ENCODE measurements at places on chromosomes 12 and 14. TPM values are rescaled to one million over a fixed set of nuclear protein-coding genes. Genes with fewer than 3 reads are reported as not detected.

DNA sequence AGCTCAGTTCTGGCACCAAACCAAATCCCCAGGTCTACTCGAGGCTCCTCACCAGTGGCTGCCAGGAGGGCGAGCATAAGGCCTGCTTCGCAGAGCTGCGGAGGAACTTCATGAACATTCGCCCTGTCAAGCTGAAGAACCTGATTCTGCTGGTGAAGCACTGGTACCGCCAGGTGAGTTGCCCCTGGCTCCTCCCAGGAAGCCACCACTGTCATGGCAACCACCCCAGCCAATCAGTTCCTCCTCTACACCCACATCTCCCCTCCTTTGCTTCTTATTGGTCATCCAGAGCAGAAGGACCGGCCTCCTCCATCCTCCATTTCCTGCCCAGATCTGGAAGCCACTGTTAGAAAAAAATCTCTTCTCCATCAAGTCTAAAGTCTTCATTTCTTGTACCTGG lies 17.2 kb upstream of the OAS2 start:
- no peaks in the 10 kb centered on the region for H3K27me3 ChIP-seq
- no peaks in the 10 kb centered on the region for H3K4me1 ChIP-seq
- H3K4me3 ChIP-seq, result no peak overlapping the region
- no peak overlapping the region for H3K27ac ChIP-seq

GRCh38 chr12:98741556-98742265 lies 96.6 kb downstream of the APAF1 start:
- no peaks in the 10 kb centered on the region for H3K36me3 ChIP-seq
- no peak overlapping the region for H3K27ac ChIP-seq
- peaks cover 5% of the 10 kb centered on the region for H3K27me3 ChIP-seq

DNA sequence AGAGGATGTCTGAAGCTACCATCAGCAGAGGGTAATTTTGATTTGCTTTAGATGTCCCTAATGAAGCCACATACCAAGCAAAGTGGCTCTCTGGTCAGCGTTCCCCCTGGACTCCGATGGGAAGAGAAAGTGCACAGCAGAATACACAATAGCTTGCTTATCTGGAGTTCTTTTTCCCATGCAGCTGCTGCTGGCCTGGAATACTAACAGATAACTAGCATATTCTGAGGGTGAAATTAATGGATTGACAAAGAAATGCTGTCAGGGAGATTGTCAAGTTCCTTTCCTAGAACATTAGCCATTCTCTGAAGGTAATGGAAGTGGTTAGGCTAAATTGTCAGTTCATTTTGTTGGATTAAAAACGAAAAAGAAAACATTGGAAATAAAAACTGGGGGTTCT lies 391.3 kb downstream of the FLRT2 start:
- H3K4me1 ChIP-seq, result no peaks in the 10 kb centered on the region
- H3K4me3 ChIP-seq, result no peak overlapping the region
- no peak overlapping the region for H3K27ac ChIP-seq
- DNase-seq, result no peak
- H3K36me3 ChIP-seq, result no peaks in the 10 kb centered on the region

Gene LRP1
- total RNA-seq, result 151 TPM

DNA sequence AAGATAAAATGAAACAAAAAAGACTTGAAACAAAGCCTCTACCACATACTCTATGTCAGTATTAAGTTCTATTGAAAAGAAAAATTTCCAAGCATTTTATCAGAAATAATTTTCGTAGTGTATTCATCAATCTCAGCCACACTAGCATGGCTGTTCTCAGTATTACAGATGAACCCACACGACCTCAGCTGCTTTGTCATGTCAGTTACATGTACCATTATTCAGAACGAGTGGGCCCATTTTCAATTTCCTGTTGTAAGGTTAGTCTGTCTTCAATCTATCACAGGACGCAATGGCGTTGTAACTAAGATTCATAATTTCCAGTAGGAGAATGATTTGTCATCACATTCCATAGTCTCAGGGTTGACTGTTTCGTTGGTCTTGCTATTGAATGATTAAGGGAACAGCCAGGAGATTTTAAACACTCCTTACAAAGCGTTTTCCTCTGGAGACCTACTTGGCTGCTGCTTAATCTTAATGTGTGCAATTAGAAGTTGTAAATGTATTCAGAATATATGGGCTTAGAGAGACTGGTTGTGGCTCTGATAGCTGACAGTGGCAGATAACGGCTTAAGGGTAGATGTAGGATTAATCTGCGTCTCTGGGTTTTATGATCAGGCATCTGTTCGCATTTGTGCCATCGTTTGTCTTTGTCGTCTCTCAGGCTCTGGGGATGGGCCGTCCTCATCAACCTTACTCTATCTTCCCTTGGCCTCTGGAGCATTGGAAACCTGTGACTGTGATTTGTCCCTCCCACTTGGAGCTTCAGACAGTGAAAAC lies 65.4 kb downstream of the GLT1D1 start:
- no peak for DNase-seq
- H3K4me3 ChIP-seq, result no peak overlapping the region
- H3K36me3 ChIP-seq, result no peaks in the 10 kb centered on the region
- no peaks in the 10 kb centered on the region for H3K27me3 ChIP-seq
- H3K27ac ChIP-seq, result peak overlapping the region; percentile 80

GRCh38 chr12:116160883-116161458 lies 116.5 kb downstream of the MED13L start:
- H3K36me3 ChIP-seq, result no peaks in the 10 kb centered on the region
- H3K4me3 ChIP-seq, result no peak overlapping the region
- H3K27ac ChIP-seq, result peak overlapping the region; percentile 59
- DNase-seq, result no peak
- peaks cover 1% of the 10 kb centered on the region for H3K4me1 ChIP-seq
- no peaks in the 10 kb centered on the region for H3K27me3 ChIP-seq

DNA sequence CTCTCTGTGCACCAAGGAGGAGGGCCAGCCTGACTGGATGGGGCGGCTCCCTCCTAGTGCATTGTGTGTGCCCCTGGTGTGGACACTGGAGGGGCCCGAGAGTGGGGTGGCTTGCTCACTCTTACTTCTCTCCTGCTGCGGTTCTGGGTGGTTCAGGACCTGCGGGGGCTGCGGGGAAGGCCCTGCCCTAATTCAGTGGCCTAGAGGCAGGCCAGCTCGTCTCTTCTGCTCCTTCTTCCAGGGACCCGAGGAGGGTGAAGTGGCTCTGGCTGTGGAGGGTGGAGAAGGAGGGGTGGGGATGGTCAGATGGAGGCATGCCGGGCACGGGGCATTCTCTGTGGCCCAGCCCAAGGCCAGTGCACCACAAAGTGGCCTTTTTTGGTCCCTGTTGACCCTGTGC lies 87.1 kb downstream of the BEGAIN start:
- DNase-seq, result no peak
- no peaks in the 10 kb centered on the region for H3K27me3 ChIP-seq
- no peaks in the 10 kb centered on the region for H3K36me3 ChIP-seq
- H3K4me3 ChIP-seq, result no peak overlapping the region
- no peaks in the 10 kb centered on the region for H3K4me1 ChIP-seq

DNA sequence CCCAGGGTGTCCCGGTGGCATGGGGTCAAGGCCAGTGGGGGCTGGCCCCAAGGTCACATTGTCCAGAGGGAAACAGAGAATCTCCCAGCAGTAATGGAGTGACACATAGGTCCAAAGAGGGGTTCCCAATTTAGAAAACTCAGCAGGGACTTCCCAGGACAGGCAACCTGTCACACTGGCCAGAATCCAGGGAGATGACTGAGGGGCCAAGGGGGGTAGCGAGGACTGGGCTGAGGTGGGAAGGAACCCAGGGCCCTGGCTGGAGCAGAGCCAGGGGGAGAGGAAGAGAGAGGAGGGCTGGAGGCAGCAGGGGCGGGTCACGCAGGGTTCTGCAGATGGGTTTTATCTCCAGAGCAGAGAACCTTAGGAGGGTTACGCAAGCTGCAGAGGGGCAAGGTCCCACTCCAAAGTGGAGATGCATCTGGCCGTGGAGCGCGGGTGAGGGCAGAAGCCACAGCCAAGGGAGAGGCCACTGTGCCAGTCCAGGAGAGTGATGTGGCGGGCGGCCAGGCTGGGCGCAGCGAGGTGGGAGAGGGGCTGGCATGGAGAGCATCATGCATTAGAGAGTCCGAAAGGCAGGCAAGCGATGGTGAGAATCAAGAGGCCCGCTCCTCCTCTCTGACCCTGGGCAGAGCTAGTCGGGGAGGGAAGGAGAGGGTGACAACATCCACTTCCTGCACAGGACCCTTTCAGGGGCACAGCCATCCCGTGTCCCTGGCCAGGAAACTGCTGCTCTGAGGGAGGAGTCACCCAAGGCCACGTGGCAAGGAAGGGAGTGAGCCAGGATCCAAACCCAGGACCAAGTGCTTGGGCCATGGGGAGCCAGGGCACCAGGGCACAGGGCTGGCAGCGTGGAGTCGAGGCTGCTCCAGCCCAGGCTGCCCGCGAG lies 29.0 kb downstream of the NCOR2 start:
- DNase-seq, result no peak
- H3K4me1 ChIP-seq, result peaks cover 23% of the 10 kb centered on the region
- H3K27me3 ChIP-seq, result no peaks in the 10 kb centered on the region
- peak overlapping the region; percentile 26 for H3K27ac ChIP-seq
- no peak overlapping the region for H3K4me3 ChIP-seq
- H3K36me3 ChIP-seq, result no peaks in the 10 kb centered on the region

DNA sequence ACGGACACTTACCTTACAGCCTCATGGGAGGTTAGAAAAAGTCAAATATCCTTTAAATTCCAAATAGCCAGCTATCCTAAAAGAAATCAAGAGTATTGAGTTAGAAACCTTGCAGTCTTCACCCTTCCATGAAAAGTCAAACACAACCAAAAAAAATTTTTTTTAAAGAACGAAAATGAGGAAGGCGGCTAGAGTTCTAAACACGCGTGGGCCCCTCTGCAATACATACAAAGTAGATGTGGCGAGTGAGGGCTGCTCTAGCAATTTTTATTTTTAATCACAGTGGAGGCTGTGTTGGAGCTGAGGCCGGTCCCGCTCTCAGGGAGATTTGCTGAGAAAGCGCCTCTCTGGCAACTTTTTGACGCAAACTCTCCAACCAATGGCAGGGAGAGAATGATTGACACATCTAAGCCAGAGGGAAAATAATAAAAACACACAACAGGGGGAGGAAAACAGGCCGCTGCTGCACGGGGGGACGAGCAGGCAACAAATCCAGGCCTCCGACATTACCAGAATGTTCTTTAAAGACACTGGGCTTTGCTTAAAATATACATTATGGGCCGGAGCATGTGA lies at the start of gene OTX2:
Gene OTX2, minus strand, starts transcription at position 333 of the 573 bp plus-strand sequence. CDS start 5,023 bp downstream, outside the sequence.
- peaks cover 17% of the 10 kb centered on the region for H3K27me3 ChIP-seq
- H3K27ac ChIP-seq, result no peak within 1 kb of the TSS
- no peak within 1 kb of the TSS for H3K4me3 ChIP-seq
- H3K4me1 ChIP-seq, result peaks cover 4% of the 10 kb centered on the region

GRCh38 chr14:37230551-37231194 lies 32.9 kb downstream of the MIPOL1 start:
- no peak overlapping the region for H3K27ac ChIP-seq
- no peaks in the 10 kb centered on the region for H3K36me3 ChIP-seq
- no peak for DNase-seq
- H3K4me1 ChIP-seq, result no peaks in the 10 kb centered on the region

- peak overlapping the region; percentile 85 for H3K27ac ChIP-seq
- peaks cover 23% of the 10 kb centered on the region for H3K4me1 ChIP-seq
- no peaks in the 10 kb centered on the region for H3K27me3 ChIP-seq
- peak; percentile 55 for DNase-seq
Observed at GRCh38 chr12:111404362-111405148, 1.2 kb upstream of the SH2B3 start.

DNA sequence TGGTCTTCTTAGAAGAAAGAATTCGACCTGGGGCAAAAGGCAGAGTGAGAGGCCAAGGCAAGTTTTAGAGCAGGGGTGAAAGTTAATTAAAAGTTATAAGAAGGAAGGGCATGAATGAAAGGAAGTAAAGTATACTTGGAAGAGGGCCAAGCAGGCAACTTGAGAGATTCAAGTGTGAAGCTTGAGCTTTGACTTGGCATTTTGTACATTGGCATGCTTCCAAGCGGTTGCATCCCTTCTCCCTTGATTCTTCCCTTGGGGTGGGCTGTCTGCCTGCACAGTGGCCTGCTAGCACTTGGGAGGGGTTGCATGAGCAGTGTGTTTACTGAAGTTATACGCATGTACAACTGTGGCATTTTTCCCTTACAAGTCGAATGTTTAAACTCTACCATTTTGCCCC lies 74.8 kb upstream of the MGAT4C start:
- H3K4me3 ChIP-seq, result no peak overlapping the region
- H3K27me3 ChIP-seq, result no peaks in the 10 kb centered on the region
- no peak for DNase-seq
- no peak overlapping the region for H3K27ac ChIP-seq

GRCh38 chr14:96285667-96286066 lies 29.7 kb downstream of the BDKRB1 start:
- H3K27ac ChIP-seq, result peak overlapping the region; percentile 87
- H3K36me3 ChIP-seq, result peaks cover 2% of the 10 kb centered on the region
- peaks cover 45% of the 10 kb centered on the region for H3K4me1 ChIP-seq
- H3K27me3 ChIP-seq, result no peaks in the 10 kb centered on the region

Gene ACOT6
- total RNA-seq, result 1.1 TPM

DNA sequence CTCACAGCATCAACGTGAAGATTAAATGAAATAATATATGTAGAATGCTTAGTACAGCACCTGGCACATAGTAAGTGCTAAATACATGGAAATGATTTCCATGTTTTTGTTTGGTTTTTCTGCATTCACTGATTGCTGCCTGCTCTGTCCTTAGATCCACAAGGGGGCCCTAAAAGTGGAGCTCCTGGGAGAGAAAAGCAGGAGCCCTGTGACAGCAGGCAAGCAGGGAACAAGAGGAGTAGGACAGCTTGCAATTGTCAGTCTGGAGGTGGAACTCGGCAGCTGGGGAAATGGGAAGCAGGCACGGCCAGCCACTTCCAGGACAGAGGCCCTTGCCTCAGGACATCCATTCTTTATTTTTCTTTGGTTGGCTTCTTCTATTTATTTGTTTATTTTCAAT lies 292.9 kb downstream of the BMP4 start:
- no peaks in the 10 kb centered on the region for H3K27me3 ChIP-seq
- H3K27ac ChIP-seq, result no peak overlapping the region
- DNase-seq, result no peak
- H3K4me3 ChIP-seq, result no peak overlapping the region

Gene CCDC177
- total RNA-seq, result not detected

GRCh38 chr12:45477526-45477925 lies 252.0 kb upstream of the ARID2 start:
- no peaks in the 10 kb centered on the region for H3K27me3 ChIP-seq
- no peak for DNase-seq
- H3K4me1 ChIP-seq, result no peaks in the 10 kb centered on the region
- H3K27ac ChIP-seq, result no peak overlapping the region

DNA sequence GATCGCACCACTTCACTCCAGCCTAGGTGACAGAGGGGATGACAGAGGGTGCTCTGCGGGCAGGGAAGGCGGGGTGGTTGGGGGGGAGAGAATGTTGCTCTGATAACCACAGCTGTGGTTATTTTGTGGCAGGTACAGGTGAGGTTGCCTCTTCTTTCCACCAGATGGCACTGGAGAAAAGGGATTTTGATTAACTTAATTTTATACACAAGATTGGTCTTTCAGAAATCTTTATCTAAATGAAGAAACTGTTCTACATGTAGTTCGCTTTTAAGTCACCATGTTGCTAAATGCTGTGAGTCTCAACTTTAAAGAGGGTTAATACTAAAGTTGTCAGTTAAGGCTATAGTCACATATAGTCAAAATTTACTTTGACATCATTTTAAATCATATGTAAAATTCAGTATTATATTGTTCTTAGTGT lies 25.7 kb downstream of the FGF23 start:
- DNase-seq, result no peak
- no peaks in the 10 kb centered on the region for H3K27me3 ChIP-seq
- H3K4me3 ChIP-seq, result no peak overlapping the region
- no peaks in the 10 kb centered on the region for H3K36me3 ChIP-seq
- no peak overlapping the region for H3K27ac ChIP-seq
- no peaks in the 10 kb centered on the region for H3K4me1 ChIP-seq

Gene G2E3
- total RNA-seq, result 14.0 TPM

Measured in liver (tissue), 10 donors.